ENCODE measurements at places on chromosomes 4 and X. TPM values are rescaled to one million over a fixed set of nuclear protein-coding genes. Genes with fewer than 3 reads are reported as not detected.

Gene RASL11B
- 0.21 TPM for total RNA-seq

Gene TBX22
- not detected for total RNA-seq

Gene TMEM156
- total RNA-seq, result 5.8 TPM

Gene GAGE2A
- total RNA-seq, result not detected

Gene UGT2B11
- total RNA-seq, result not detected

Gene HSFX3
- total RNA-seq, result not detected

DNA sequence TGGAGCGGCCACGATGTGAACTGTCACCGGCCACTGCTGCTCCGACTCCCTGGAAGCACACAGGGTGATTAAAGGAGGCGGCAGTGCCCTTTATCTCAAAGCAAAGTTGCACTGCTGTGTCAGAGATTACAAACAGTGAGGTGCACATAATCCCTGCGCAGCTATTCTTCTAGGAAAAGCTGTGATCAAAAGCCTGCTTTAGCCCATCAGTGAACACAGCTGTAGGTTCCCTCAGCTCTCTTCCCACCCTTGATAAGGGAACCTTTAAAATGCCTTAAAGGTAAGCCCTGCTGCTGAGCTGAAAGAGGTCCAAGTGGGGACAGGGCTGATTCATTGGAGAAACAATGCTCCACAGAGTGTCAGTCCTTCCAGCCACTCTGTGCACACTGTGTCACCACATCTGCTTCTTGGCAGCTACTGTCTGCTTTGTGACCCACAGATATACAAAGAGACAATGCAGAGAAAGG, 127.6 kb downstream of the EIF4E start:
- H3K4me1 ChIP-seq, result no peaks in the 10 kb centered on the region
- DNase-seq, result no peak
- H3K27me3 ChIP-seq, result no peaks in the 10 kb centered on the region
- no peaks in the 10 kb centered on the region for H3K36me3 ChIP-seq
- no peak overlapping the region for H3K4me3 ChIP-seq
- no peak overlapping the region for H3K27ac ChIP-seq

DNA sequence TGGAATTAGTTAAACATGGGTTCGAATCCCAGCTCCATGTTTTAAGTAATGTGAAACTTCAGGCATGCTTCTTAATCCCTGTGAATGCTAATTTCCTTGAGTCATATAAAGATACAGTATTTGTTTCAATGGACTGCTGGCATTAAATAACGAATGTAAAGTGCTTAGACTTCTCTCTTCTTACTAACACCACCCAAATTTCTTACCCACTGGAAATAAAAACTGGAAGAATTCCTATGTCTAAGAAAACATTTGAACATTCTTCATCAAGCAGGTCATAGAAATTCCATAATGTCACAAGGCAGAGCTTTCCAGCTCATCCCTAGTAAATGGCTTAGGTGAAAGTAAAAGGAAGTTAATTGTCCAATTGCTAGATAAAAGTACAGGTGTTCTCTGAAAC, 172.5 kb downstream of the ANK2 start:
- H3K27ac ChIP-seq, result no peak overlapping the region
- no peaks in the 10 kb centered on the region for H3K36me3 ChIP-seq
- no peaks in the 10 kb centered on the region for H3K27me3 ChIP-seq
- H3K4me1 ChIP-seq, result no peaks in the 10 kb centered on the region

- no peak for DNase-seq
- H3K27ac ChIP-seq, result no peak overlapping the region
- H3K4me3 ChIP-seq, result no peak overlapping the region
- no peaks in the 10 kb centered on the region for H3K27me3 ChIP-seq
- H3K36me3 ChIP-seq, result no peaks in the 10 kb centered on the region
- H3K4me1 ChIP-seq, result no peaks in the 10 kb centered on the region
These were observed 172.7 kb upstream of the MED14 start for GRCh38 chrX:40908026-40908425.

GRCh38 chrX:130829526-130830515, 73.2 kb downstream of the ENOX2 start:
- no peak overlapping the region for H3K27ac ChIP-seq
- H3K36me3 ChIP-seq, result no peaks in the 10 kb centered on the region
- no peak for DNase-seq
- H3K27me3 ChIP-seq, result no peaks in the 10 kb centered on the region
- no peak overlapping the region for H3K4me3 ChIP-seq
- no peaks in the 10 kb centered on the region for H3K4me1 ChIP-seq

DNA sequence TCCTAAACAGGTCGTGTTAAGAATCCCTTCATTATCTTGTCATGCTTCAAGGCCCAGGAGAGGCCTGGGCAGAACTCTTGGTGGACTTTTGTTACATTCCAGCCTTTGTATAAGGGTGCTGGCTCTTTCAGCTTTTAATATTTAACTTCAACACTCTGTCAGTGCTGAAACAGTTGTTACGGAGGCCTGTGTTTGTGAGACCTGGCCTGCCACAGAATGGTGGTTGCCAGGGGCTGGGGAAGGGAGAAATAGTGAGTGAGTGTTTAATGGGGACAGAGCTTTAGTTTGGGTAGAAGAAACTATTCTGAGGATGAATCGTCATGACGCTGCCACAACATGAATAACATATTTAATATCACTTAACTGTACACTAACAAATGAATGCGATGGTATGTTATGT, 1027.6 kb upstream of the PRKX start:
- H3K4me3 ChIP-seq, result no peak overlapping the region
- no peak for DNase-seq
- H3K27me3 ChIP-seq, result no peaks in the 10 kb centered on the region
- no peak overlapping the region for H3K27ac ChIP-seq
- H3K4me1 ChIP-seq, result no peaks in the 10 kb centered on the region

DNA sequence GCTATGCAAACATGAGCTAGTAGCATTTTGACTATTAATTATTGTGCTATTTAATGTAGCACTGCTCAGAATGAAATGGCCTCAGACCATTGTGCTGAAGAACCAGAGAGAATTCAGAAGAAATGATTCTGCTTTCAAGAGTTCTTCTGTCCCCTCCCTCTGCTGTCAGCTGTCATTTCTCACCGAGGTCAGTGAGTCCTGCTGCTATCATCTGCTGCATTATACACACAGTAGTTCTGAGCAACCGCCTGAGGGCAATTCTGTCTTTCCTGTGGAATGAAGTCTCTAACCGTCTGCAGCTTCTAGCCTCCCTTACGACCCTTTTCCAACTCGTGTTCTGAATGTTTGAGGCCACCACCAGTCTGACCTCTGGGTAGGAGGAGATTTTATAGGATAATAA, 249.4 kb downstream of the HNRNPD start:
- no peaks in the 10 kb centered on the region for H3K36me3 ChIP-seq
- no peaks in the 10 kb centered on the region for H3K4me1 ChIP-seq
- DNase-seq, result no peak
- no peak overlapping the region for H3K27ac ChIP-seq

DNA sequence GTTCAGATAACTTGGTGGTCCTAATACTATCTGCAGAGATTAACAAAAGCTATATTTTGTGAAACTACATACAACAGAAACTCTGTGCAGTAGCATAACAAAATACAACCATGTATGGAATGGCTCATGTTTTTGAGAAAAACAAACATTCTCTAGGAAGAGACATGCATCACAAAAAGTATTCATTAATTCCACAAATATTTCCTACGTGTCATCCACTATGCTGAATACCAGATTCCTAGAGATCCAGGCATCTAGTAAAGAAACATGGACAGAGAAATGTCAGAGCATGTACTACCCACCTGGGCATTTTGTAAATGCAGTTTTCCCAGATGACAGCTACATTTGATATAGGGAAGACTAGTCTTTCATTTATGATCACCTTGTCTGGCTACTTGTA, 248.1 kb downstream of the OPHN1 start:
- H3K27me3 ChIP-seq, result no peaks in the 10 kb centered on the region
- H3K27ac ChIP-seq, result no peak overlapping the region
- H3K4me3 ChIP-seq, result no peak overlapping the region
- H3K4me1 ChIP-seq, result no peaks in the 10 kb centered on the region
- no peak for DNase-seq

- no peak overlapping the region for H3K27ac ChIP-seq
- DNase-seq, result no peak
- no peaks in the 10 kb centered on the region for H3K36me3 ChIP-seq
- H3K4me3 ChIP-seq, result no peak overlapping the region
These were observed 46.2 kb downstream of the GPC4 start for GRCh38 chrX:133369065-133369464.

GRCh38 chr4:112316360-112316759, 19.2 kb downstream of the ALPK1 start:
- H3K4me3 ChIP-seq, result no peak overlapping the region
- H3K4me1 ChIP-seq, result no peaks in the 10 kb centered on the region
- no peaks in the 10 kb centered on the region for H3K27me3 ChIP-seq
- DNase-seq, result no peak
- no peaks in the 10 kb centered on the region for H3K36me3 ChIP-seq

DNA sequence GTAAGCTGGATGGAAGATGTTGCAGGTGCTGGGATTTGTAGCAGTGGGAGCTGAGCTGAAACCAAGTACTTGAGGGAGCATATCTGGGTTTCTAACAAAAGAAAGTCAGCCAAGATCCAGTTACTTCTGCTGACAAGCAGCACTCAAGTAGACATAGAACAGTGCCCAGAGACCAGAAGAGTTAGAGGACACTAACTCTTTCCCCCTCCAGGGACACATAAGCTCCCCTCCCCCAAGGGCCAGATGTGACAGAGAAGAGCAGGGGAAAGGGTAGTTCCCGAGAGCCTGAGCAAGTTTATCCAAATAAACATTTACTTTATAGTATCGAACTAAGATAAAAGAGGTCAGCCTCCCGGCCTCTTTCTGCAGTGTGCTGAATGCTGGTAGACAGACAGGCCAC, 12.2 kb downstream of the TRPC3 start:
- H3K27ac ChIP-seq, result no peak overlapping the region
- no peak overlapping the region for H3K4me3 ChIP-seq
- H3K36me3 ChIP-seq, result no peaks in the 10 kb centered on the region
- DNase-seq, result no peak

GRCh38 chrX:155028129-155028528, 1.5 kb downstream of the FUNDC2 start:
- DNase-seq, result no peak
- H3K27me3 ChIP-seq, result no peaks in the 10 kb centered on the region
- peak overlapping the region; percentile 72 for H3K4me3 ChIP-seq
- H3K4me1 ChIP-seq, result peaks cover 17% of the 10 kb centered on the region

GRCh38 chr4:175935016-175935661, 123.1 kb upstream of the GPM6A start:
- H3K27ac ChIP-seq, result no peak overlapping the region
- no peak for DNase-seq
- no peaks in the 10 kb centered on the region for H3K4me1 ChIP-seq

- no peaks in the 10 kb centered on the region for H3K4me1 ChIP-seq
- no peak for DNase-seq
- no peaks in the 10 kb centered on the region for H3K27me3 ChIP-seq
- no peak overlapping the region for H3K4me3 ChIP-seq
- no peak overlapping the region for H3K27ac ChIP-seq
- no peaks in the 10 kb centered on the region for H3K36me3 ChIP-seq
These were observed 101.3 kb downstream of the CORIN start for GRCh38 chr4:47736555-47736954.

DNA sequence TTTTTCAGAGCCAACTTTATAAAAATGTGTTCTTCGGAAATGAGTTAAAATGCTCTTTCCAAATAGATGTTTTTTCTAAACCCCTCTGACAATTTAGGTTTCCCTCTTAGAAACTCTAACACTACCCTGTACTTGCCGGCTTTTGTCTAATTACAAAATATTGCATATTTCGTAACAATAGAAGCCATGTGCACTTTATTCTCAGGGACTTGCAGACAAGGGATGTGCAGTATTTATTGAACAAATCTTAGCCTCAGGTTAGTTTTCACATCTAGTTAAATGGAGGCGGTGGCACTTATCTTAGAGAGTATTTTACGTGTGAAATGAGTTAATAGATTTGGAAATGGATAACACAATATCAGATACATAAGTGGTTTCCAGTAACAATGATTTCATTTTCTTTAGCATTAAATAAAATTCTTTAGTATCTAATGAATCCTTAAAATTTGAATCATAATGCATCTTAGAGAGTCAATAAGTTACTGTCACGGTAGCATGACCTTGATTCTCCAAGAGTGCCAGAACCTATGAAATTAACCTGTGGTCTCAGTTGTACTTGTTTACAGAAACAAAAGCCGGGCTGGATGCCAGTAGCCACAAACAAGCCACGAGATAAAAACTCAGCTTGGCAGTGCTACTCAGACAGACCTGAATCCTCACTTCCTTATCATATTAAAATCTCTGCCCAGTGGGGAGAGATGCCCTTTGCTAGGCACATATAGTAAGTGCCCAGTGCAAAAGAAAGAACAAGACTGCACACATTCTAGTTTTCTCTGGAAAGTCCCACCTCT, 772 bp upstream of the PABPC4L start:
- no peaks in the 10 kb centered on the region for H3K4me1 ChIP-seq
- H3K27me3 ChIP-seq, result no peaks in the 10 kb centered on the region
- H3K4me3 ChIP-seq, result no peak overlapping the region
- no peak for DNase-seq
- H3K36me3 ChIP-seq, result no peaks in the 10 kb centered on the region

DNA sequence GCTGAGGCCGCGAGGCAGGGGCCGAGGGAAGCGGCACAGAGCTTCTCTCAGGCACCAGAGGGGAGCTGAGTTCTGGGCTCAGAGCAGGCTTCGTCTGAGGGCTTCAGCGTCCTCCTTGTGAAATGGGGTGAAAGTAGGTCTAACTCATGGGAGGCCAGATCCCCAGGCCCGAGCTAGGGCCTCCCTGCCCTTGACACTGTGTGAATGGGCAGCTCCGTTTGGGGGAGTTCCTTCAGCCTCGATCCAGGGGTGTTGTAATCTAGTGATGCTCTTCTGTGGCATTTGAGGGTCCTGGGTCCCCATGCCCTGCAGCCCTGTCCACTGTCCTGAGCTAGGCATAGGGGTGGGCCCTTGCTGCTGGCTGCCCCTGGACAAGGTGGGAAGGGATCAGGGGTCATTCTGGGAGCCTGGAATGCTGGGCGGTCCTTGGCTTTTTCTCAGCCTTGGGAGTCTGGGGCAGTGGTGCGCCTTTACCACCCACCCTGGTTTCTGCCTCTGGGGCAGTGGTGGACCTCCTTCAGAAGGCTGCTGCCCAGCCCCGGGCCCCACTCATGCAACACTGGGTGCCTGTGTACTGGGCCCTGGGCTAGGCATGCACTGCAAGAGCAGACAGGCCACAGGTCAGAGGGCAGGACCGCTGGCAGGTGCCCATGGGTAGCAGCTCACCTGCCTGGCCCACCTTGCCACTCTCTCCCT, 4.1 kb downstream of the SH3BP2 start:
- H3K4me3 ChIP-seq, result no peak overlapping the region
- DNase-seq, result no peak
- peak overlapping the region; percentile 89 for H3K27ac ChIP-seq
- peaks cover 72% of the 10 kb centered on the region for H3K4me1 ChIP-seq
- no peaks in the 10 kb centered on the region for H3K27me3 ChIP-seq

- H3K4me1 ChIP-seq, result no peaks in the 10 kb centered on the region
- H3K36me3 ChIP-seq, result no peaks in the 10 kb centered on the region
- peak within 1 kb of the TSS; percentile 8 for H3K4me3 ChIP-seq
- DNase-seq, result no peak
- peaks cover 12% of the 10 kb centered on the region for H3K27me3 ChIP-seq
- H3K27ac ChIP-seq, result no peak within 1 kb of the TSS
These were observed at the start of gene FAM149A for GRCh38 chr4:186104114-186104889. Gene FAM149A (plus strand): TSS chr4:186104704.
